ENCODE measurements at places on chromosomes 1 and 21.

DNA sequence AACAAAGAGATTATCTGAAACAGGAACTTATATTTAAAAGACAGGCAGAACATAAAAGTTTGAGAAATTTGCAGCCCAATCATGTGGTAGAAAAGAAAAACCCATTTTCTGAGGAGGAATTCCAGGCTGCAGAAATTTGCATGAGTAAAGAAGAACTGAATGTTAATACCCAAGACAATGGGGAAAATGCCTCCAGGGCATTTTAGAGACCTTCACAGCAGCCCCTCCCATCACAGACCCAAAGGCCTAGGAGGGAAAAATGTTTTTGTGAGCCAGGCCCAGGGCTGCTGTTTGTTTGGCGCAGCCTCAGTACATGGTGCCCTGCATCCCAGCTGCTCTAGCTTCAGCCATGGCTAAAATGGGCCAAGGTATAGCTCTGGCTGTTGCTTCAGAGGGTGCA is 554.3 kb upstream of the CHRM3 start:
- no peak for DNase-seq

DNA sequence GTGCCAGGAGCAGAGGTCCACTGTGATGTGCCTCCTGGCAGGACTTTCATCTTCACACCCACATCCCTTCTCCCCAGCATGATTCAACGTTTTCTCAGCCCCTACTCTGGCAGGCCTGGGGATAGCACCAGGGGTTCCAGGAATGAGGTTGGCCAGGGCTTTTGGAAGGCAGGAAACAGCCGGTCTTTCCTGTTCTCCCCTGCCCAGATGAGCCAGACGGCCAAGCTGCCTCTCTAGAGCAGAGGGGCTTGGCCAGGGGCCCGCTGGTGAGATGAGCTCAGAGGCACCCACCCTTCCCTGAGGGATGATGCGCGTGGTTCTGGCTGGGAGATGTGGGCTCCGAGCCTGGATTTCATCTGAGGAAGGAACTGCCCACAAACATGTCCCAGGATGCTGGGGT is 4.3 kb upstream of the MFAP2 start:
- no peak for DNase-seq

- DNase-seq: no peak
Observed at GRCh38 chr1:179812501-179813292, 64.9 kb downstream of the TOR1AIP2 start.

DNA sequence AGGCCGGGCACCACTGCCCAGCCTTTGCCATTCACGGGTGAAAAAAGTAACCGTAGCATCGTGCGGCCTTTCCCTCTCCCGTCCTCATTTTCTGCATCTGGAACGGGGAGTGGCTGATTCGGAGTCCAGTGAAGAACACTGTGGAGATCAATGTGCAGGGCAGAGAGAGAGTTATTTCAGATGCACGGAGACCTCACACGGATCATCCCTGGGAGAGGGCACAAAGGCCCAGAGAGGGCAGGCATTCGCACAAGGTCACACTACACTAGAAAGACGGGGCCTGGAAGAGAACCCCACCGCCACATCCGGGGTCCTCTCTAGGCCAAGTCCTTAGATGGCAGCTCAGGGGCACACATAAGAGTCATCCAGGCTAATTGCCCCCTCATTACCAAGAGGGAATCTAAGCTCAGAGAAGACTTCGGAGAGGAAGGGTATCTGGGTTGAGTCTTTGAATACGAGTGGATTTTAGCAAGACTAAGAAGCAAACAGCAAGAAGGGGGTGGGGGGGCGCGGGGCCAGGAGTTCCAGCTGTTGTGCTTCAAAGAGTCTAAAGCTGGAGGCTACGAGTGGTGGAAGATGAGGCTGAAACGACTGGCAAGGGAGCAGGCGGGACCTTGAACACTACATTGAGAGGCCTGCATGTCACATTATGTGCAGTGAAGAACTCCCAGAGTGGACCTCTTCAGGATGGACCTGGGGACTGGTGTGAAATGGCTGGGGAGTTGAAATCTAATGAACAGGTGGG is 857 bp downstream of the GPX7 start:
- DNase-seq: no peak

DNA sequence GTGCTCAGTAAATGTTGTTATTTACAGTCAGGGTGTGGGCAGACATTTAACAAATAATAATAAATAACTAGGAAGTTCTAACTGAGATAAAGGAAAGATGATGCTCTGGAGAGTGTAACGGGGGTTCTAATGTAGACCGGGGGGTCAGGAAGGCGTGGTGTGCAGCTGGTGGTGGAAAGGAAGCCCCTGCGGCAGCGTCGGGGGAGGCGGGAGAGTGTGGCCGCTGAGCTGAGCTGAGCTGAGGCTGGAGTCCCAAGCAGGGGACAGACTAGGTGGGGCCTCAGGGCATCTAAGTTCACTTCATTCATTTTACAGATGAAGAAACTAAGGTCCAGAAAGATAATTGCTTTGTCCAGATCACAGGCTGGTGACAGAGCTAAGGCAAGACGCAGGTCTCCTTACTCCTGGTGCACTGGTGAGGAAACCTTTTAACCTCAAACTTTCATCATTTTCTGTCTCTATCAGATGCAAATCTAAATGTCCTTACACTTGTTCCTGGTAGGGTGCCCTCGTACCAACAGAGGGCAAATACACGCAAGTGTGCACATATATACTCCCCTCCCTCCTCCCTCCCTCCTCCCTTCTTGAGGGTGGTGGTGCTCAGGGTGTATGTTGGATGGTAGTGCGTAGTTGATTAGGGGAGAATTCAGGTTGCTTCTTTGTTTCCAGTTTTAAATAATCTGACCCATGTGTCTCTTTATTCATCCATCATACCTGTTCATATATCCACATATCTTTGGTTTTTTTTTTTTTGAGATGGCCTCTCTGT is 44.1 kb downstream of the KIF26B start:
- DNase-seq: no peak
